ENCODE measurements at places on chromosomes 2 and 18.

GRCh38 chr2:101830555-101830954, 133.0 kb downstream of the MAP4K4 start:
- no peaks in the 10 kb centered on the region for H3K4me1 ChIP-seq
- H3K36me3 ChIP-seq: peaks cover 36% of the 10 kb centered on the region
- no peaks in the 10 kb centered on the region for H3K27me3 ChIP-seq
- H3K4me3 ChIP-seq: no peak overlapping the region

DNA sequence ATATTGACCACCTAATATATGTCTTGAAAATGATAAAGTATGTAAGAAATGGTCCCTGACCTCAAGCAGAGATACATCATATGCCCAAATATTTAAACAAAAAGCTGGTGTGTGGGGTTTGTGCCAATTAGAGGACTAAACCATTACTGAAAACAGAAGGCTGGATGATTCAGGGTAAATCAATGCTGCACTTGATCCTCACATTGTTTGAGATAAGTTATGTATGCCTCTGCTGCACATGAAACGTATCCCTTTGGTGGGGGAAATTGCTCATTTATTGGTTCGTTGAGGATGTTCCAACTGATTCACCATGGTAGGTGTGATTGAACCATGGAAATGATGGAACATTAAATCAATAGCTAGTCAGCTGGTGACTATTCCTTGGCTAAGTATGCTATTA, 24.7 kb upstream of the DARS1 start:
- H3K4me3 ChIP-seq: no peak overlapping the region
- peaks cover 17% of the 10 kb centered on the region for H3K4me1 ChIP-seq
- H3K27me3 ChIP-seq: no peaks in the 10 kb centered on the region
- no peak for DNase-seq
- H3K36me3 ChIP-seq: no peaks in the 10 kb centered on the region

DNA sequence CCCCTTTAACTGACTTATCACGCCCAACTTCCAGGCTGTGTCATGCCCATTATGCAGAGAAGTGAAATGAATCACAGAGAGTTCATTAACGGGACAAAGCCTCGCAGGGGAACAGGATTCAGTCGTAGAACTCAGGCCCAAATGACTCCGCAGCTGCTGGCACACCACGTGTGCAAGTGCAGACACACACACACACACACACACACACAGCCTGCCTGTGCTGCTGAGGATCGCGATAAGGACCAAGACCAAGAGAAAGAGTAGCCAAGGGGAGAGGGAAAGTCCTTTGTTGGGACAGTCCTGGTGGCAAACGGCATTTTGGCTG, 90.0 kb upstream of the TAF1B start:
- no peaks in the 10 kb centered on the region for H3K27me3 ChIP-seq
- H3K4me3 ChIP-seq: no peak overlapping the region
- DNase-seq: no peak

GRCh38 chr2:11478899-11479605, 13.1 kb upstream of the E2F6 start:
- no peak overlapping the region for H3K4me3 ChIP-seq
- H3K36me3 ChIP-seq: no peaks in the 10 kb centered on the region
- H3K4me1 ChIP-seq: no peaks in the 10 kb centered on the region

DNA sequence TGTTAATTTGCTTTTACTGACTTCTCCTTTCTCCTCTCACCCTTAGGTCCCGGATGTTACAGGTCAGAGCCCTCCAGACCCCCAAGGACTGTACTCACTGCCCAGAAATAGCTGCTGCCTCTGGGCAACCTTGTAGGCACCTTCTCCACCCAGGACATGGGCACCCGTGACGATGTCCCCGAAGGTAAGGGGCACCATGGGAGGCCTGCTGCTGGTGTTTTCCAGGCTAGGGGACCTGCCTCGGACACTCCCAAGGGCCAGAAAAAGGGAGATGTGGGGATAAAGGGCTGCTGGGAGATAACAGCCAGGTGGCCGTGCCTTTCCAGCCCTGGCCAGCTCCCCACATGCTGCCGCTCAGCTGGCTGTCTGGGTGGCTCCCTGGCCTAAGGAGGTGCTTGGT, 13.6 kb downstream of the TOGARAM2 start:
- H3K27ac ChIP-seq: no peak overlapping the region
- no peaks in the 10 kb centered on the region for H3K36me3 ChIP-seq
- H3K4me1 ChIP-seq: no peaks in the 10 kb centered on the region
- H3K27me3 ChIP-seq: no peaks in the 10 kb centered on the region
- DNase-seq: no peak

- peaks cover 1% of the 10 kb centered on the region for H3K4me1 ChIP-seq
- DNase-seq: no peak
- peaks cover 11% of the 10 kb centered on the region for H3K27me3 ChIP-seq
These were observed 644 bp upstream of the QPCT start for GRCh38 chr2:37343537-37344434.

GRCh38 chr2:191126386-191127085, 24.3 kb downstream of the STAT4 start:
- H3K27ac ChIP-seq: no peak overlapping the region
- no peaks in the 10 kb centered on the region for H3K4me1 ChIP-seq
- H3K36me3 ChIP-seq: no peaks in the 10 kb centered on the region
- no peak overlapping the region for H3K4me3 ChIP-seq
- no peaks in the 10 kb centered on the region for H3K27me3 ChIP-seq

DNA sequence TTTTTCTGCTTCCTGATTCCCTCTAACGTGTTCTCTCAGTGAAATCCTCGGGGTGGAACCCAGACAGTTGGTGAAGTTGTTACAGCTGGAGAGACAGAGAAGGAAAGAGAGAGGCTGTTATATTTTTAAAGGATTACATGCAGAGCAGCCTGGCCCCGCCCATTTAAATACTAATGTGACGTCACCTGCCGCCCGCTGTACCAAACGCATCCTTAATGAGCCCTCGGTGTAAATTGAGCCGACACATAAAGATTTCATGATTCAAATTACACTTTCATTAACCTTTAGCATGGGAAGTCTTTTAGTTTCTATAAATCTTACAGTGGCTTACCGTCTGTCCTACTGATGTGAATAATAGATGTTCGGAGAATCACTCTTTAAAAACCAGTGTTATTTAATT, 164.0 kb upstream of the SIX3 start:
- no peak for DNase-seq
- H3K27ac ChIP-seq: no peak overlapping the region
- H3K36me3 ChIP-seq: no peaks in the 10 kb centered on the region

DNA sequence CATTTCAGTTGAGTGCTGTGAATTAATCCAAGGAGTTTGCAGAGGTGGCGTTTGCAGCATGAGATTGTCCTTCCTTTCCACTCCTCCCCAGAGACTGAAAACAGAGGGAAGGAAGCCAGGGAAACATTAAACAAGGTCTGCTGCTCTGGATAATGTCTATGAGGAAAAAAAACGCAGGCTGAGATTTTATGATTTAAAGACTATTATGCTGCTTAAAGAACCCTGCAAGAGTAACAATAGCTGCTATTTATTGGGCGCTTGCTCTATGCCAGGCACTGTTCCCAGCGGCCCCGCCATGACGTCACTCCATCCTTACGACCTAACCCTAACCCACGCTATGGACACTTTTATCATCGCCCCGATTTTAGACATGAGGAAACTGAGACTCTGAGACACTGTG, 222.4 kb downstream of the BCL2 start:
- no peaks in the 10 kb centered on the region for H3K4me1 ChIP-seq
- H3K4me3 ChIP-seq: no peak overlapping the region
- no peak for DNase-seq

DNA sequence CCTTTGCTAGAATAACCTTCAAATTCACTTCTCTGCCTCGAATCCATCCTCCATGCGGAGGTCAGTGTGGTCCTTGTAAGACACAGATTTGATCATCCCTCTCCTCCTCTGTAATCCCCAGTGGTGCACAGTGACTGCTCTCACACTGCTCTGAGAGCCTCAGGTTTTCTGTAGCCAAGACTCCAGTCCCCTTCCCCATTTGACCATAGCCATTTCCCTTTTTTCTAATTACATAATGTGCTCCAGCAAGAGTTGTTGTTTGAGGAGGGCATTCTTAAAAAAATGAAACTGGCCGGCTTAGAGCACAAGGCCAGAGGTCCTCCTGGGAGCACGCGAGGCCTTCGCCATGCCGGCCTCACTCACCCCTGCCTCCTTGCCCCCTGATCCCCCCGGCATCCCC, 34.7 kb upstream of the LPIN1 start:
- no peak for DNase-seq
- no peak overlapping the region for H3K4me3 ChIP-seq
- no peaks in the 10 kb centered on the region for H3K4me1 ChIP-seq
- no peaks in the 10 kb centered on the region for H3K36me3 ChIP-seq
- H3K27ac ChIP-seq: no peak overlapping the region

DNA sequence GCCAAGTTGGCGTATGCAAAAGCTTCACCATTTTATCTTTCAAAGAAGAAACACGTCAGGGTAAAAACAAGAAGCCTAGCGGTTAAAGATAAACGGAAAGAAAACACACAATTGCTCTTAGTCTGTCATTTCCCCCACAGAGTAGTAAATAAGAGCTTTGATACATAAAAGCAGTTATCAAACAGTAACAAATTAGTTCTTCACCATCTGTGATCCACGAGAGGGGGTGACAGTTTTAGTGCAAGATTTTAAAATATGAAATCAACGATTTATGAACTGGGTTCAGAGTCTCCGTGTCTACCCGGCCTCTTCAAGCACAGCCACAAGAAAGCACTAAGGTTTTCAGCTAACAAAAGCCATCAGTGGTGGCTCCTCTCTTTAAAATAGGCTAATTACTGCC, 703.9 kb upstream of the ID2 start:
- no peak for DNase-seq
- no peak overlapping the region for H3K4me3 ChIP-seq
- H3K36me3 ChIP-seq: no peaks in the 10 kb centered on the region
- no peaks in the 10 kb centered on the region for H3K4me1 ChIP-seq
- no peak overlapping the region for H3K27ac ChIP-seq

DNA sequence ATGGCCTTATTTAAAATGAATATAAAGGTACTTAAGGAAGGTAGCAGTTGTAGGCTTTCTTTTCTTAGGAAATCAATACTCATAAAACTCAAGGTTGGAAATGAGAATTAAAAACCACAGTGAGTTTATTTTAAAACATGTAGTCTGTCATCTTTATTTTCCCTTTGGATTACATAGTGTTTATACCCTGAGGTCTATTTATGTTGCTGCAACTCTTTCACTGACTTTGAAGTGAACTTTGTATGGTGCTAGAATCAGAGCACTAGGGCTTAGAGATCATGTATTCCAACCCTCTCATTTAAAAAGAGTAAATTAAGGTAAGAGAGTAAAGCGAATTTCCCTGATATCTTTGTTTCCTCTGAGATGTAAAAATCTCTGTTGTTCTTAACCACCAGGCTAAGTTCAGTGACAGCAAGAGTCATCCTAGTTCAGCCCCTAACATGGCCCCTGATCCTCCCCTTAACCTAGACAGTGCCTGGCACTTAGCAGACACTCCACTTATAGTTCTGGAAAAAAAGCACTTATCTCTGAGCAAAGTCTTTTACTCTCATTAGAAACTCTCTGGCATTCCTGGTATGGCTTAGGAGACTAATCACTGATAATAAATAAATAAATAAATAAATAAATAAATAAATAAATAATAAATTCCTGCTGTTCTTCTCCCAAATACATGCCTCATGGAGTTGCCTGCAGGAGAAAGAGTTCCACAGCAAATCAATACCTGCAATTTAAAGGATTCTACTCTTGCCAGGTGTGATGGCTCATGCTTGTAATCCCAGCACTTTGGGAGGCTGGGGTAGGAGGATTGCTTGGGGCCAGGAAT, 33.0 kb upstream of the PPP1R1C start:
- H3K4me3 ChIP-seq: no peak overlapping the region
- no peaks in the 10 kb centered on the region for H3K27me3 ChIP-seq
- H3K4me1 ChIP-seq: no peaks in the 10 kb centered on the region
- H3K36me3 ChIP-seq: no peaks in the 10 kb centered on the region

GRCh38 chr18:54906331-54907185, 52.7 kb downstream of the CCDC68 start:
- no peaks in the 10 kb centered on the region for H3K27me3 ChIP-seq
- H3K27ac ChIP-seq: no peak overlapping the region
- no peak for DNase-seq
- no peaks in the 10 kb centered on the region for H3K36me3 ChIP-seq
- no peaks in the 10 kb centered on the region for H3K4me1 ChIP-seq

DNA sequence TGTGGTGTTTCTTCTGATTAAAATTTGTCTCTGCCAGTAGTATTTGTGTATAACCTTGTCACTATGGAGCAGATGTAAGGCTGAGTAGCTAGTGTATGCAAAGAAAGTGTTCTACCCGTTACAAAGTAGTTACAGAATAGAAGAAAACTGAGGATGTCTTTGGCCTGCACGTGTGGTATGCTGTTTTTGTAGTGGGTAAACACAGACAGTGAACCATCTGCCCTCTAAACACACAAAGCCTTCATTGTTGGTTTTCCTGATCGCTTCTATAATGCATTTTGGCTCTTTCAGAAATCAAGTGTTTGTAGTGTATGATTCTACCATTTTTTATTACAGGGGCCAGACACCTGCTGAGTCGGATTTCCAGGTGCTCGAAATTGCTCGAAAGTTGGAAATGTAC, 61.5 kb downstream of the FARP2 start:
- H3K27me3 ChIP-seq: no peaks in the 10 kb centered on the region
- DNase-seq: no peak
- H3K4me3 ChIP-seq: no peak overlapping the region

DNA sequence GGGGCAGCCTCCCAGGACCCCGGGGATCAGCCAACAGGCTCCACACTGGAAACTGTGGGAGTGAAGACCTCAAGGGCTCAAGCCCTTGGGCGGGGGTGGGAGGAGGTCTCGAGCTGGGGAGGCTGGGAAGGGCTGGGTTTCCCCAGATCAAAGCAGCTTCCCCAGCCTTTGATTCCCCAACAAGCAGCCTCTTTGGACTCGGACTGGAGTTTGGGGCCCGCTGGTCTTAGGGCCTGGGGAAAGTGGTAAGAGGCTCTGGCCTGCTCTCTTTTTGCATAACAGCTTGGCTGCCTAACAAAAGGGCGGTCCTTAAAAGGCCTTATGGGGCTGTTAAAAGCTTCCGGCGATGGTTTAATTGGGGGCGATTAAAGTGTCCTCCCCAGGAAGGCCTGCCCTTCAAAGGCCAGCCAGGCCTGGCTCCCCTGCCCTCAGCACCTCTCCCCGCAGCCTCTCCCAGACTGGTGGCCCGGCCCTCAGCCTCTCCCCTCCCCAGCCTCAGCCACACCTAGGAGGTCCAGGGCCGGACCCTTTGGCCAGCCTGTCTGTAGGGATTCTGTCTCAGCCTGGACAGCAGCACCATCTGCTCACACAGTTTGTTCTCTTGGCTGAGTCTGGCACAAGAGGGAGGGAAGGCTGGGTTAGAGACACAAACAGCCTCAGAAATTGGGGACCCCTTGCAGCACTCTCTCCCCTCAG, 39.6 kb downstream of the ZFP36L2 start:
- DNase-seq: no peak
- H3K4me1 ChIP-seq: peaks cover 23% of the 10 kb centered on the region
- no peaks in the 10 kb centered on the region for H3K27me3 ChIP-seq
- no peak overlapping the region for H3K27ac ChIP-seq
- no peaks in the 10 kb centered on the region for H3K36me3 ChIP-seq

DNA sequence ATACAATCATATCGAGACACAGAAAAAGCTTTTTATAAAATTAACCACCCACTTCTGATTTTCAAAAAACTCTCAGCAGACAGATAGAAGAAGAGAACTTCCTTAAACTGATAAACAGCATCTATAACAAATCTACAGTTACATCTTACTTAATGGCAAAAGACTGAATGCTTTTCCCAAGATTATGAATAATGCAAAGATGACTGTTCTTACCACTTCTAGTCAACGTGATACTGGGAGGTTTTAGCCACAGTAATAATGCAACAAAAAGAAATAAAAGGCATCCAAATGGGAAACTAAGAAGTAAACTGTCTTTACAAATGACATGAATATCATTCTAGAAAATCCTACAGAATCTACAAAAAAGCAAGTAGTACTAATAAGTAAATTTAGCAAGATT, 58.0 kb upstream of the TMEM247 start:
- no peak overlapping the region for H3K4me3 ChIP-seq
- H3K27me3 ChIP-seq: no peaks in the 10 kb centered on the region
- DNase-seq: no peak
- no peak overlapping the region for H3K27ac ChIP-seq
- H3K4me1 ChIP-seq: no peaks in the 10 kb centered on the region

Data from H1 (cell line).